ENCODE measurements at places on chromosomes 6 and 20.
A peak's percentile ranks its signal among the peaks of the same experiment; 100 is the strongest.

DNA sequence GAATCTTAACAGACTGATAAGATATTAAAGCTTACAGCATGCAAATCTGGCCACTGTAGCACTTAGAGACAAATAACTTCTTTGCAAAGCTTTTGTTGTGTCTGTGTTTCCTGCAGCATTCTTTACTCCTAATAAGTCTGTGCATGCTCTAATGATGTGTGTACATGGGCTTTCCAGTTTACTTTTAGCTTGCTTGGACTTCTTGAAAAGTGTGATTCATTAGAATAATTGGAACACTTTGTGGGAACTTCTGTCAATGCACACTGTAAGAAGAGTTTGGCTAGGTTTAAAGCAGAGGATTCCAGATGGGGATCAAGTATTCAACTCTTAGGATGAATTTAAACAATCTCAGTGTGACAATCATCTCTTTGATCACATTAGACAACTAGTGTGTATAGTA lies 22.1 kb upstream of the TINAG start:
- DNase-seq = no peak

DNA sequence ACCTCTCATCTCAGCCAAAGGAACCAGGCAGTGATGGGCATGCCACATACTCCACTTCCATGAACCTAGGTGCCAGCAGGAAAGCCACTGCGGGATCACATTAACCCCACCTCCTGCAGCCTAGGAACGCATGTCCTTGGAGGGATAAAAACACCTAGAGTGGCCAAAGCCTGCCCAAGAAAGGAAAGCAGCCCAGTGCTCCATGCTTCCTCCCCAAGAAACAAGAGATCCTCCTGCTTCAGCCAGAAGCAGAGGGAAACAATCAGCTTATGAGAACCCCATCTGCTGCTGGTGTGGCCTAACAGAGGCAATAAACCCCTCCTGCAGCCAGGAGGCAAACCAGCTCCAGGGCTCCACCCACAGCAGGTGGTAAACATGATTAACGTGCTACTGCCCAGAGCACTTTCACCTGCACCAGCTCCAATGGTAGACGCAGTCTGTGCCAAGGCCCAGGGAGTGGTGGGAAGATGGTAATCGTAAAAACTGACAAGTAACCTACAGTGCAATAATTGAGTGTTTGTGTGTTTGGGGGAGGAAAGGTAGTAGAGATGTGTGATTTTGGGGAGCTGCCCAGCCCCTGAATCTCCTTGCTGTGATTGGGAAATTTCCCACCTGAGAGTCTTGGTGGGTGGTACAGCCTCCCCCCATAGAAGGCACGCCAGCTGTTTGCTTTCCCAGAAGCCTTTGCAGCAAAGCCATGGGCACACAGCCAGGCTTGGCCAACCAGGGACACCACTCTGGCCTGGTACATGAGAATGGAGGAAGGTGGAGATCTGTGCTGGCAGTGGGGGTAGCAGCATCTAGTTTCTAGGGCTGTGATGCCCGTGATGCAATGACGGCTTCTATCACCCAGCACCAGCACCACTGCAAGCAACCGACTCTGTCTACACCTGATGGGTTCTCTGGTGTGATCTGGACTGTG lies 50.6 kb upstream of the TBC1D7 start:
- no peak for DNase-seq

GRCh38 chr6:118306392-118307238 lies 241.5 kb upstream of the PLN start:
- DNase-seq = no peak

DNA sequence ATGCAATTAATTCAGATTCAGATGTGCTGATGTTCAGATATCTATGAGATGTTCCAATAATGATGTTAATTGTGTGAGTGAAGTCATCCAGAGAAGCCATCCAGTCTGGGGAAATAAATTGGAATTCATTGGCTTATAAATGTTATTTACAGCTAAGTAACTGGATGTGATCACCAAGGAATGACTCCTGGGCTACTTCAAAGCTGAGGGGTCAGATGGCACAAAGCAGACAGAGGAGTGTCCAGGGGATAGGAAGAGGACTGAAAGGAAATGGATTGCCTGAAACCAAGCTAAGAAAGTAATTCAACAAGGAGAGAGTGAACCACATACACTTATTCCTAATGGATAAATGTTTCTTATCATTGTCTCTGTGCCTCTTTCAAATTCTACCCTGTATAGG lies 4.5 kb upstream of the MLIP start:
- DNase-seq = no peak

DNA sequence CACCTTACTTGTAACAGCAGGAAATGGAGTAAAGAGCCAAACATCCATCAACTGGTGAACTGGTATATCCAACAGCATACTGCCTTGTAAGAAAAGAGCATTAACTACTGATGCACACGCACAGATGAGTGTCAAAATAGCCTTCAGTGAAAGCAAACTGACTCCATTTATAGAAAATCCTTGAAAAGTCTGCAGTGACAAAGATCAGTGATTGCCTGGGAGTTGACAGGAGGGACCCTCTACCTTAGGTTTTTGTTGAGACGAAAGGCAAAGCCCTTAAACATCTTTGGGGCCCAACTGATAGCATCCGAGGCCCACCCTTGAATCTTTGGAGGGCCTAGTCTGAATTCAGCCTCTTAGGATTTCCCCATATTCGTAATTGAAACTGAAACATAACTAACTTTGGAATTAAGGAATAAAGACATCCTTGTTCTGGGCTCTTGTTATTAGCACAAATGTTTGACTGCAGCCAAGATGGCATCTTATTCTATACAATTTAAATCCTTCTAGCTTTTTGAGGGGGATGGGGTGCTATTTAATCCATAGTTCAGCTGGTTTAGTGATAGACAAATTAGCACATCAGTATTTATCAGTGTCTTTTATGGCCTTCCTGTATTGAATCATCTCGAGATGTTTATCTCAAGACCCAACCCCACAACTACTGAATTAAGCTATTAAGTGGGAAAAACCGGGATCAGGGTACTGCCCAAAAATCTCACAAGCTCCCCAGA lies 13.0 kb downstream of the FBXO5 start:
- DNase-seq = no peak

GRCh38 chr6:130034378-130035146 lies 16.2 kb downstream of the L3MBTL3 start:
- DNase-seq = peak; percentile 79
